Dermis microvascular lymphatic vessel endothelial cell (primary cell): ENCODE measurements at places on chromosomes 11 and 22. TPM values are rescaled to one million over a fixed set of nuclear protein-coding genes. Genes with fewer than 3 reads are reported as not detected.

The HORMAD2 gene
- not detected in 2 replicates for total RNA-seq

The CAPN1 gene
- 81.3 and 88.1 TPM in 2 replicates for total RNA-seq

The LRP4 gene
- total RNA-seq: 0.76 and 0.77 TPM in 2 replicates

The PDGFD gene
- 25.0 and 77.1 TPM in 2 replicates for total RNA-seq

The HBG1 gene
- total RNA-seq: not detected in 2 replicates

The ACER3 gene
- total RNA-seq: 20.0 and 20.2 TPM in 2 replicates

The PDE3B gene
- total RNA-seq: 0.13 and 0.51 TPM in 2 replicates

The EXPH5 gene
- under 0.01 TPM in 2 replicates for total RNA-seq

The BARX2 gene
- not detected in 2 replicates for total RNA-seq

The FOLH1 gene
- total RNA-seq: under 0.01 TPM in 1 of 2 replicates, not detected in the other

The CD3G gene
- total RNA-seq: not detected in 2 replicates

The CADM1 gene
- total RNA-seq: 0.51 and 0.77 TPM in 2 replicates

DNA sequence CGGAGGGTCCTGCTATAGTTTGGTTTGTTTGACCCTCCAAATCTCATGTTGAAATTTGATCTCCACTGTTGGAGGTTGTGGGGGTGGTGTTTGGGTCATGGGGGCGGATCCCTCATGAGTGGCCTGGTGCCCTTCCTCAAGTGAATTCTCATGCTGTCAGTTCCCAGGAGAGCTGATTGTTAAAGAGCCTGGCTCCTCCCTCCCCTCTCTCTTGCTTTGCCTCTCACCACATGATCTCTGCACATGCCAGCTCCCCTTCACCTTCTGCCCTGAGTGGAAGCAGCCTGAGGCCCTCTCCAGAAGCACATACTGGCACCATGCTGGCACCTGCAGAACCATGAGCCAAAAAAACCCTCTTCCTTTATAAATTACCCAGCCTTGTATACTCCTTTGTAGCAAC, 7.1 kb downstream of the TSPAN18 start:
- DNase-seq: no peak

- no peak for DNase-seq
These were observed 82.7 kb downstream of the PHF21A start for GRCh38 chr11:46038529-46038928.

GRCh38 chr11:61306221-61306620, 11.1 kb upstream of the VWCE start:
- no peak for DNase-seq

- no peak for DNase-seq
These were observed 54.7 kb downstream of the PHF21B start for GRCh38 chr22:44955102-44955501.

- no peak for DNase-seq
These were observed 1.0 kb upstream of the CCKBR start for GRCh38 chr11:6258571-6259081.

- no peak for DNase-seq
These were observed 27.5 kb upstream of the FTH1 start for GRCh38 chr11:61994981-61995380.

DNA sequence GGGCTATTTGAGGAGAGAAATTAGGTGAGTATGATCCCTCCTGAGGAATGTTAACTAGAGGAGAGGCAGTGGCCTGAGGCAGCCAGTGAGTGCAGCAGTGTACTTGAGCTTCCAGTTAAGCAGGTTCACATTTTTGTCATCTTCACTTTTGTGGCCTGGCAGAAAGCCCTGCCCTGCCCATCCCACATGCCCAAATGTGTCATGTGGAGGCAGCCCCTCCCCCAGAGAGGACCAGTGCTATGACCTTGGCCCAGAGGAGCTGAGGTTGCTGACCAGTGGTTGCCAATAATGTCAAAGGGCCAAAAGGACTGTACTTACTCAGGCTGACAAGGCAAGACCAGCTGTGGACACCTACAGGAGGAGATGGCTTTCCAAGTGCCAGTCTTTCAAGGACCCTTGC, 17.6 kb upstream of the GRK2 start:
- DNase-seq: no peak

DNA sequence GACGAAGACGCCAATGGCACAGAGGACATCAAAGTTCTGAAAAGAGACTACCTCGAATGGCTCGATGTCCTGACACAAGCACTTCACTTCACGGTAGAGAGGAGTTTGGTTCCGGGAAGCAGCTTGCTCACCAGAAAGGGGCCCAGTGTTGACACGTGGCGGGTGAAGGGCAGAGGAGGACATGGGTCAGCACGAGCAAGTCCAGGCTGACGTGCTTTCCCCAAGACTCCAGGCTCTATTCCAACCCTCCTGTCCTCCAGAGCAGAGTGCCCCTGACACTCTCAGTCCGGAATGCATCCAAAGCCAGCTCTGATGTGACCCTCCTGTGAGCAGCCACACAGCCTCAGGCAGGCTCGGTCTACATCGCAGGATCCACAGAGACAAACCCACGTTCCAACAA, 77.5 kb upstream of the BID start:
- DNase-seq: no peak

DNA sequence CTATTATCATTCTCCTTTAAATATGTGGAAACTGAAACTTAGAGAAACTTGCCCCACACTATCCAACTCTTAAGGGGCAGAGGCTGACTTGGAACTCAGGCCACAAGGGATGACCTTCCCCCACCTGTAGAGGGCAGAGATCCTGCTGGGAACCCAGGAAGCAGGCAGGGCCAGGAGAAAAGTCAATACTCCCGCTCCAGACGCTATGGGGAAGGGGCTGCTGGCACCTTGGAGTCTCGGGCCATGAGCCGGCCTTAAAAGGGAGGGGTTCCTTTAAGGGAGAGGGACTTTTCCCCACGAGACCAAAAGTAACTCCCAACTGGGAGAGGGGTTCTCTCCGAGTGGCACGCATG, 620 bp upstream of the ANO5 start:
- DNase-seq: no peak

DNA sequence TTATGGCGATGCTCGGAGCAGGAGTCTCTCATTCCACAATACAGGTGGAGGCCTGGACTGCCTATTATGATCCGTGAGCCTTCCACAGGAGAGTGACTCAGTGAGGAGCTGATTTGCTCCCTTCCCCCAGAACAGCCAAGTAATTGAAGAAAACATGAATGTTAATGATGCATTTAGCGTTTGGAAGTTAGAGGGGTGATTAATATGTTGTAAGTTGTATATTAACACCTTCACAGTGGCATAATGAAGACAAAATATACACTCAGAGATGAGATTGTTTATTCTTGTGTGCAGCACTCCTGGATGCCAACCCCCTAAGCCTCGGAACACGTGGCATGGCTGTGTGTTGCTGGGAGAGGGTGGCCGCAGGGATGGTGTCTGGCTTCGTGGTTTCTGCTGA, 98.6 kb downstream of the GRIK4 start:
- no peak for DNase-seq

DNA sequence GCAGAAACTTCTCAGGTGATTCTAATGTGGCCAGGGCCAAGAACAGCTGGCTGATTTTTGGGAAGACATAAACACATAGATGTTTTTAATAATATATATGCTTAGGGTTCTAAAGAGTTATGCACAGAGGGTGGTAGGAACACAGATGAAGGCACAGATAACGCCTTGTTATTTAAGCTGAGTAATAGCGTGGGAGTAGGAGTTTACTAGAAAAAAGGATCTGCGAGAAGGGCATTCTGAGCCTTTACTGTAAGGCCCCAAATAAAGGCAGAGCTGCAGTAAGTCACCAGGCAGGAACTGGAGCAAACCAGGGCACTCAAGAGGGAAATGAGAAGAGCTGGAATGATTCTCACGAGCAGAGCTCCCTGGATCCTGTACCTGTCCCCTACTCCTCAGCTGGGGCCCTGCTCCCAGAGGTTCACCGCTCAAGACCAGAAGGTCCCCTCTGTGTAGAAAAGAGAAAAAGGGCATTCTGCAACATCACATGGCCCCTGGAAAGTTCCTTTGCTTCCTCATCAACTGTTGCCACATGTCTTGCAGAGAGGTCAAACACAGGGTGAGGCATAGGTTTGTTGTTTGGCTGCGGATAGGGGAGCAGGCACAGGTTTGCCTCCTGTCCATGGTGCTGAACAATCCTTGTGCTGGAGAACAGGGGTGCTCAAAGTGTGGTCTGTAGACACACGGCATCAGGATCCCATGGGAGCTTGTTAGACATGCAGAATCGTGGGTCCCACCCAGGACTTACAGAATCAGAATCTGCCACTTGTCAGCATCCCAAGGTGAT, 125.7 kb downstream of the TENM4 start:
- no peak for DNase-seq

DNA sequence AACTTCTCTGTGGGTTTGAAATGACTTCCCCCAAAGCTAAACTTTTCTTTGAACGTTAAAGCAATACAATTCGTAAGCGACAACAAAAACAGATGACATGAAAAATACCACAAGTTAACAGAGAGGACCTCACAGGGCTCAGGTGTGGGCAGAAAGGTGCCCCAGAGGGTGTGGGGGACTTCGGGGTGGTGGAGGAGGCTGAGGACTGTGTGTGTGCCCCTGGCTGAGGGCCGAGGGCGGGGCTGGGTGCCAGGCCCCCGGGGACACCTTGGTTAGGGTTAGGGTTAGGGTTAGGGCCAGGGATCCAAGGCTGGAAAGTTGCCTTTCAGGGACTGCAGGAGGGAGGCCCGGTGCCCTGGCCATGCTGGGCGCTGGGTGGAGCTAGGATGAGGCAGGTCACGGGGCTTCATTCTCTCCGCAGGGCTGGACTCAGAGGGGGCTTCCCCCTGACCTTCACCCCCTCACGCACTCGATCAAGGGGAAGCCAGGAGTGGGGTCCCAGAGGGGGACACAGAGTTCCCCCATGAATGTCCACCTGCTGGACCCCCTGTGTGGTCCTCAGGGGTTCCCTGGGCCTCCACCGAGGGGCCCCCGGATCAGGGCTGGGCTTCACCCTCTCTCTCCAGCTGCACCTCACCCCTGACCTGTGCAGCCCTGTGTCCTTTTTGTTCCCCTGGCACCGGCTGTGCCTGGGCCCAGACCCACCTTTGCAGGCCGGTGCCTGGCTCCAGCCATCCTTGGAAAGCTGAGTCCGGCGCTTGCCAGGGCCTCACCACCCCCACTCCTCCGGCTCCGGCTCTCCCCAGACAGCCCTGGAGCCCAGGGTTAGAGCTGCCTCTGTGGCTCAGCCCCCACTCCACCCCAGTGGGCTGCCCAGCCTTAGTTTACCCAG, 7.0 kb downstream of the TNNI2 start:
- no peak for DNase-seq

DNA sequence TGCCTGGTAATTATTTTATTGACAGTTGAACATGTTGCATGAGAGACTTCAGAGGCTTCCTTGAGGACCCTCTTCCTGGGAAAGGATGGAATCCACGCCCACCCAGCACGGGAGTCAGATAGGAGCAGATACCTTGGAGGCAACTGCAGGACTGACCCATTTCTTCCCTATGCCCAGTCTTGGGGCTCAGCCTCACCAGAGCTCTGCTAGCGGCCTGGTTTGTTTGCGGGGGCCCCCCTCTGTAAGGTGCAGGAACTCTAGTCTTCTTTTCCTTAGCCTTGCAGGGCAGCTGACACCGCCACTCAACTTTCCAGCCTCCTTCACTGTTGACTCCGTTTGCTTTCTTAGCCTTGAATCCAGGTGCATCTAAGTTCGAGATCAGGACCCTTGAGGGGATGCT, 1032.8 kb downstream of the BRD1 start:
- no peak for DNase-seq

DNA sequence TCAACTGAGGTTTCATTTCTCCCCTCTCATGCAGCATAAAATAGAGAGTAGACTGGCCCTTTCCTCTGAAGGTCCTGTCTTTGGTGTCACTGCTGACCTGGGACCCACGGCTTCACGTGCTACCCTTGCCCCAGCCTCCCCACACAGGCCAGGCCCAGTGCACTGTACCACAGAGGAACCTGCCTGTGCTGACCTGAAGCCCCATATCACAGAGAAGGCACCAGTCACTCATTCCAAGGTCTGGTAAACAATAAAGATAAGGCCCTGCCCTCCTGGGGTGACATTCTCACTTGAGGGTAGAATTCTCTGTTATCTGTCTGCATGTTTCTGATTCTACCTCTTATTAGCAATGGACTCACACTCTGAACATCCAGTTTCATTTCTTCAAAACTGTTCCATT, 51.3 kb downstream of the RPL27A start:
- no peak for DNase-seq

GRCh38 chr22:39900306-39901227, at the start of gene GRAP2:
GRAP2 (plus strand) TSS chr22:39901084; CDS start chr22:39947107, 46,023 bp downstream.
- no peak for DNase-seq

- no peak for DNase-seq
These were observed 89.8 kb downstream of the MN1 start for GRCh38 chr22:27711756-27712155.

GRCh38 chr22:38874529-38875222, 2.7 kb upstream of the CBX6 start:
- DNase-seq: no peak

DNA sequence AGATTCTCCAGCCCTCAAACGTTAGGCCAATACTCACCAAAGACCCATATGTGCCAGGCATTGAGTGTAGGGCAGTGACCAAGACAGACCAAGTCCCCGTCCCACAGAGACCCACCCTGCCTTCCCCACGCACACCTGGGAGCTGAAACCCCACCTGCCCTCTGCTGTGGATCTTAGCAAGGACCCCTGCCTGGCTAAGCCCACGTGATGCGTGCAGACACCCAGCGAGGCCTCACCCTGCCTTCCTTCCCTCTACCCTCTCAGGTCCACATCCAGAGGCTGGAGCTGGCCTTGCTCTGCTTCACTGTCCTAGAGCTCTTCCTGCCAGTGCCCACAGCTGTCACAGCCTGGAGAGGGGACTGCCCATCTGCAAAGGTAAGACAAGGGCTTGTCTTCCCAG, 10.2 kb downstream of the MS4A10 start:
- DNase-seq: no peak

GRCh38 chr22:49702068-49702397, 125.6 kb downstream of the BRD1 start:
- DNase-seq: no peak

- peak; percentile 77 for DNase-seq
These were observed 49.3 kb downstream of the CABIN1 start for GRCh38 chr22:24060375-24060788.

- DNase-seq: peak; percentile 43
These were observed 866 bp downstream of the GP1BB start for GRCh38 chr22:19723983-19724827.

GRCh38 chr22:20024650-20025397, 3.9 kb downstream of the TANGO2 start:
- DNase-seq: no peak

GRCh38 chr11:16441461-16441860, 85.1 kb upstream of the SOX6 start:
- DNase-seq: no peak
